ENCODE measurements at places on chromosomes 13 and 19.

DNA sequence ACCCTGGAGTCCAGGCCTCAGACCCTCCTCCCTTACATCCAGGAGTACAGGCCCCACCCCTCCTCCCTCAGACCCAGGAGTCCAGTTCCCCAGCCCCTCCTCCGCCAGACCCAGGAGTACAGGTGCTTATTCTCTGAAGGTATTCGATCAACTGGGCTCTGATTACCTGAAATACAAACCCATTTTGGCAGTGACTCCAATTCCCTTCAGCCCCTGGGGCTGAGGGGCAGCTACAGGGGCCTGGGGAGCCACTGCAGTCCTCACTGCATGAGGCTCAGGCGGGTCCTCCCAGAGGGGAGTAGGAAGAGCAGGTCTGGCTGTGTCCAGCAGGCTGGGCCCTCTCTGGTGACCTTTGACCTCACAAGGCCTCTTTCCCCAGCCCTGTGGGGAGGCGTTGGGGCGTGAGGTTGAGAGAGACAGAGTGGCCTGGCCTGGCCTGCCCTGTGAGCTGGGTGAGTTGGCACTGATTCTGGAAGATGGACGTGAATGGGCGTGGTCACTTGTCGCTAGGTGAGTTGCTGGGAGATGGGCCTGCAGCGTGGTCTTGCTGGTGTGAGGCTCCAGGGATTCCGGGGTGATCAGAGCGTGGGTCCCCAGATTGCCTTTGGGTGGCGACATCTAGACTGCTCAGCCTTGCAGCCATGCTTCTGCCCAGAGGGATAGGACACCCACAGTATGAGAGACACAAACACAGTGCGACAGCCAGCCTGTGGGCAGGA, 3.1 kb downstream of the BCAT2 start:
- DNase-seq: no peak

GRCh38 chr13:29907670-29908069, 57.3 kb upstream of the UBL3 start:
- no peak for DNase-seq

- no peak for DNase-seq
Measured at GRCh38 chr13:59458908-59459579, 704.7 kb downstream of the DIAPH3 start.

GRCh38 chr19:19033176-19033425, 216 bp downstream of the SUGP2 start:
- no peak for DNase-seq

DNA sequence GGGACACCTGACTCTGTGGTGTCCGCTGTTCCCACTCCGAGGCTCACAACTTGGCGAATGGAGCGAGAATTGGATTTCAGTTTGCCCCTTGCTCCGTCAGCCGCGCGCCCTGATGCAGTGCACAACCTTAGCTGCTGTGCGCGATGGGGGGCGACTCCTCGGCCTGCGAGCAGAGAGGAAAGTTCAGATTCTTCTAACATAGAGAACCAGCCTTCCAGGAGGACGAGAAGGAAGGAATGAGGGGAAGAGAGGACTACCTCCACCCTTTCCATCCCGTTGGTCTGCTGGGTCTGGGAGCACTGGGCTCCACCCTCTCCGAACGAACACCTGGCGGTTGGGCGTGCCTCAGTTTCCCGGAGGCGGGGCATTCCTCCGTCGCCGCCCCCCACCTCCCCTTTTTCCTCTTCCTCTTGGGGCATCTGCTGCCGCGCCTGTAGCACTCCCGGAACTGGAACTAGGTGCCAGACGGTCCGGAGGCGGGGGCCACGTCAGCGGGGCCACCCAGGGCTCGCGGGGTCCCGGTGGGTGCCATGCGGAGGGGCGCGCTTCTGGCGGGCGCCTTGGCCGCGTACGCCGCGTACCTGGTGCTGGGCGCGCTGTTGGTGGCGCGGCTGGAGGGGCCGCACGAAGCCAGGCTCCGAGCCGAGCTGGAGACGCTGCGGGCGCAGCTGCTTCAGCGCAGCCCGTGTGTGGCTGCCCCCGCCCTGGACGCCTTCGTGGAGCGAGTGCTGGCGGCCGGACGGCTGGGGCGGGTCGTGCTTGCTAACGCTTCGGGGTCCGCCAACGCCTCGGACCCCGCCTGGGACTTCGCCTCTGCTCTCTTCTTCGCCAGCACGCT, at the start of gene KCNK6:
TSS of gene KCNK6 (plus strand) at position 425 of the 838 bp plus-strand sequence. CDS start at position 531, 106 bp downstream.
- DNase-seq: peak; percentile 53

GRCh38 chr13:98997738-98998641, 20.1 kb upstream of the DOCK9 start:
- no peak for DNase-seq

GRCh38 chr19:1861599-1862031, 1.8 kb downstream of the KLF16 start:
- no peak for DNase-seq

DNA sequence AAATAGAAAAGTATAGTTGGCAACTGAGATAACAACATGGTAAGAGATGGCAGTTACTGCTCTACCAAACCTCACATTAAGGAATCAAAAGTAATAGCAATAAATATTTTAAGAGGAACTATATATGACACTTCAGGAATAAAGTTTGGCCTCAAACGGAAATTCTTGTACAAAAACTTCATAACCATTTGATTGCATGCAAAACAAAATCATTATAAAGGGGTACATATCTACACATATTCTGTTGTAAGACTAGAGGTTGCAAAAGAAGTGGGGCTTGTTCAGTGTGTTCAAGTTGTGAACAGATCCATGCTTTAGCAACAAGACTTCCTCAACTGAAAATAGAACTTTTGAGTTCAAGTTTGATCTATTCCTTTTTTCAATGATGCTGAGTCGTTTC, 133.5 kb upstream of the MIR17HG start:
- no peak for DNase-seq

DNA sequence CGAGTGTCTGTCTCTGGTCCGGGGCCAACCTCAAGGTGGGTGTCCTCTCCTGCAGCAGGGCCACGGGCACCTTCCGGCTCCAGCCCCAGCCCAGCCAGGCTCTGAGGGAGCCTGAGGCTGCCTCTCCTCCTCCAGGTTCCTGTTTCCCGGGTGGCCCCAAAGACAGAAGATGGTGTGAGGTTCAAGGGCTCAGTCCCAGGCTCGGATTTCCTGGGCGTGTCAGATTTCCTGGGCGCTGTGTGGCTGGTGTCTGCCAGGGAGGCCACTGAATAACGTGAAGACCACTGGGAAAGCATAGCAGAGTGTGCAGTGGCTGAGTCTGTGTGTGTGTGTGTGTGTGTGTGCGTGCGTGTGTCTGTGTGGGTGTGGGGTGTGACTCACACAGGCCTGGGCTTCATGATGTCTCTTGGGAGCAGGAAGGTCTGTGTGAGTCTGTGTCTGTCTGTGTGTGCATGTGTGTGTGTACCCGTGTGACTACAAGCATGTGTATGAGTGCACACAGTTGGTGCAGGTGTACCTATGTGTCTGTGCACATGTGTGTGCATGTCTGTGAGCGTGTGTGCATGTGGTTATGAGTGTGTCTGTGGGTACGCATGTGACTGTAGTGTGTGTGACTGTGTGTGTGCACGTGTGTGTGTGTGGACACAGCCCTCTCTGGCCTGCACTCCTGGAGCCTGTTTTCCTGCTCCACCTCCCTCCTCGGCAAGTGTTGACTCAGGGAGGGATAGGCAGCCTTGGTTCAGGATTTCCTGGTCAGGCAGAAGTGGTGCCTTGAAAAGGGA, 28.3 kb downstream of the CEBPA start:
- peak; percentile 49 for DNase-seq

DNA sequence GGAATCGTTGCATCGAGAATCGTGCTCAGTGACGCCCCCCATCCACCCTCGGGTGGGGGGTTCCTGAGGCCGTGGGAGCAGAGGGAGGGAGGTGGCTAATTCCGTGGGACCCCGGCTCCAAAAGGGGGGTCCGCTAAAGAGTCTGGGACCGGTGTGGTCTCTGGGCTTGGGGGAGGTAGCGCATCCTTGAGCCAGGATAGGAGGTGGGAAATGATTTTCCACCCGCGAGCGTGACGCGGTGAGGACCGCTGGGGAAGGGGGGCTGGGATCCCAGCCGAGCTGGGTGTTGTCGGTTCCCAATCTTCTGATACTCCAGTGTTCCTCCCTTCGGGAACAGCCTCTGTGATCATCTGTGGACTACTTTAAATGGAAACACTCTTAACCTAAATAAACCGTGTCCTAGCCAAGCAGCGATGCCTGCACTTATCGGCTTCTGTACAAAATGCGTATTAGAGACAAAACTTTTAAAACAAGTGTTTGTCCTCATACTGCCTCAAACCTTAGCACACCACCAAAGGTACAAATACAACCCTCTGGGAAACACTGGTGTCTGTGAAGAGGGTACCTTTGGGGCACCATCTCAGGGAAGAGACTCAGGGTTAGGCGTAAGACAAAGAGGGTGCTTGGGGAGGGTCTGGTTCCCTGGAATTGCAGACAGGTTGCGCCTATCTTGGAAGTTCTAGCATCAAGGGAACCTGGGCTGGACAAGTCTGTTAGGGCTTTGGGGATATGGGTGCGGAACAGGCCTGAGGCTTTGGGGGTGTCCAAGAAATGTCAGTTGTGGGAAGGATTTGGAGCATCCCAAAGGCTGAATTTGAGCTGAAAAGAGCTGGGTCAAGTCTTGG, 16.0 kb downstream of the KCNC3 start:
- no peak for DNase-seq

All from stimulated activated CD4-positive, alpha-beta T cell treated with anti-CD3 and anti-CD28 coated beads, Interleukin-4, amount 100 ng/mL, for 24 hours (primary cell).